ENCODE measurements at places on chromosomes 6 and 20.

DNA sequence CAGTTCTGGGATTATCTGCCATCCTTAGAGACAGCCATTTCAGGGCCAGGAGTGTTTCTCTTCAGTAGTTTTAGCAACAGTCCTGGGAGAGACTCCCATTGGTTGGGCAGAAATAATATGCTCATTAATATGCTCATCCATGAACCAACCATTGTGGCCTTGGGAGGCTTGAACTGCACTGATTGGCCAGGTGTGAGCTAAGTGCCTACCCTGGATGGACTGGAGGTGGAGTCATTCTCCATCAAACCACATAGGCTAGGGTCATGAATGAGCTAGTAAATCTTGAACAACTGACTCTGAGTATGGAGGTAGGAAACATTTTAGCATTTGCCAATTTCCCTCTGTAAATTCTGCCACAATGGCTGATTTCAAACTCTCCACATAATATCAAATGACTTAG lies 70.2 kb upstream of the ZFP64 start:
- DNase-seq, result no peak

DNA sequence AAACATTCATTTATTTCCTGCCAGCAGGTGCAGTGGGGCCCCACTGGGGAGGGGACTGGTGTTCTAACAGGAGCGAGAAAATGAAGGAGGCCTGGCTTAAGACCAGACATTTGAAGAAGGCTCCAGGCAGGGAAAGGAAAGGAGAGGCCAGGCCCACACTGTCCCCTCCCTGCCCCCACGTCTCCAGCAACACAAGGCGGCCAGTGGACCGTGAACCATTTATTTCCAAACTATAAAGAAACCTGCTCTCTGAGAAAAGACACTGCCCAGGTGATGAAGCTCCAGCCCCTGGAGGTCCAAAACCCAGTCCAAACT lies 41.4 kb upstream of the CDH22 start:
- no peak for DNase-seq

- DNase-seq, result no peak
These were observed 495.4 kb upstream of the MMS22L start for GRCh38 chr6:97778290-97779038.

- DNase-seq, result no peak
These were observed 144.7 kb downstream of the SCML4 start for GRCh38 chr6:107679457-107679856.

- DNase-seq, result no peak
These were observed 32.0 kb downstream of the ZC2HC1B start for GRCh38 chr6:143896126-143896860.

- DNase-seq, result no peak
These were observed 18.2 kb upstream of the TAGAP start for GRCh38 chr6:159062976-159063375.

GRCh38 chr6:170285482-170285881 lies 5.4 kb downstream of the DLL1 start:
- no peak for DNase-seq

GRCh38 chr6:43797919-43798318 lies 27.9 kb downstream of the VEGFA start:
- DNase-seq, result no peak

DNA sequence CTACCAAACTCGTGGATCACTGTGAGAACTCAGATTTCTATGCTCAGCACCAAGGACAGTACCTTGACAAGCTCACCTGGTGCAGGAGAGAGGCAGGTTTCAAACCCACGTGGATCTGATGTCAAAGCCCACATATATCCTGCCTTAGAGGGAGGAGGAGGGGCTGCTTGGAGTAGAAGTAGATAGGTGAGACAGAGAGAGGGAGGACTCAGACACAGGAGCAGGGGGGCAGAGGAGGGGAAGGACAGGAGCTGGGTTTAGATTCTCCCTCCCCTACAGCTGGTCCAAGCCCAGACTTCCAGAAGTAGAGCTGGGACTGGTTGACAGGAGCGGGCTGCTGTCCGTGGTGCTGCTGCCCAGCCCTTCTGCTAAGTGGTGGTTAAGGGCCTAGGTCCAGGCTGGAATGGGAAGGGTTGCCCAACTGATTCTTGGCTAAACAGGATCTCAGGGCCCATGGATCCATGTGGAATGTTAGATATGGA lies 77.5 kb downstream of the CDH22 start:
- DNase-seq, result peak; percentile 75

- no peak for DNase-seq
These were observed 1167.7 kb upstream of the ADGRB3 start for GRCh38 chr6:67467341-67467740.

DNA sequence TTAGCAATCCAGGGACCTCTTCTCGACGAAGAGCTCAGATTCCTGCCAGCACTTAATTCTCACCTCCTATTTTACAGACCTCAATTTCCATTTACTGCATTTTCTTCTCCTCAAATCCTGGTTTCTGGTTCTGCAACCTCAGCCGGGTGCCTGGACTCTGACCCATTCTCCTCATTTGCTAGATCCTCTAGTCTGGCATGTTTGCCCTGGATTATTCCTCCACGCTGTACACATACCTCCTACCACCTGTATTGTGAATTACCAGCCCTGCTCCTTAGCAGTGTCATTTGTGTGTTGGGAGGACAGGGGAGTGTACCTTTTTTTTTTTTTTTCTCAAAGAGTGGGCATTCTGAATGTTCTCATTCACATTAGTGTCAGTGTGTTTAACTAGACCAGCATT lies 204.4 kb downstream of the ZMYND8 start:
- DNase-seq, result no peak

GRCh38 chr6:25608558-25609174 lies 43.3 kb upstream of the SCGN start:
- DNase-seq, result no peak

DNA sequence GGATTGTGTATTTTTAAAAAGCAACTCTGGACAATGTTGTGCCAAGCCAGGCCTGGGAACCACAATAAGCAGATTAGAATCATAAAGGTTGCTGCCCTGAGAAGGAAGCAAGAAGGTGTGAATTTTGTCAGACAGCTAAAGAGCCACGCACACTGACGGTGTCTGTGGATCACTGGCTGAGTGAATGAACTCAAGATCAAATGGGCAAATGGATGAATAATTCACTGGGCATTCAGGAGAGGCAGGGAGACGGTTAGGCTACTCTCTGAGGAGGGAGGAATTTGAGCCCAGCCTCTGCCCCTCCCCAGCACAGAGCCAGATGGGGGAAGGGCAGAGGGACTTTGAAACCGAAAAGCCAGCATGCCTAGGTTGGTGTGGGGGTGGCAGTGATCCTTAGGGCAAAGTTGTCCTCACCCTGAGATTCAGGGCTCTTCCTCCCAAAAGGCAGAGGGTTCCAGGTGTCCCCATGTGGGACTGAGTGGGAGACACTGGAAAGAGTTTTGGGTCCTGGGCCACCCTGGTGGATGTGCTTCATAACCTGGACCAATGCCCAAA lies 19.5 kb upstream of the SLC22A7 start:
- no peak for DNase-seq

DNA sequence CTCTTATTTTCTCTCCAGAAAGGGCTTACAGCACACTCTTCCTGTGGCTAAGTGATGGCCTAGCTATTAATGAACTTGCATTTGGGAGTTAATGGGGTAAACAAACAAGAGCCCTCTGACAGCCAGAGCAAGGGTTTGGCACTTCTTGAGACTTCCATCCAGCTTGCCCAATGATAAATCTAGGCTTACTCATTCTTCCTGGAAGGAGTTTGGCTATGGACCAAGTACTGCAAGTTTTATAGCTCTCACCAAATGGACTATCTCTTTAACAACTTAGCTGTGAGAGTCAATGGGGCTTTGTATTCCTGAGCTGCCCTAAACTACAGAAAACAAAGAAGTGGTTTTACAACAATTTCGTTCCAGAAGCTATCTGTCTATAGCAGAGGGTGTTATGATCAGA lies 16.7 kb upstream of the PI3 start:
- peak; percentile 49 for DNase-seq

DNA sequence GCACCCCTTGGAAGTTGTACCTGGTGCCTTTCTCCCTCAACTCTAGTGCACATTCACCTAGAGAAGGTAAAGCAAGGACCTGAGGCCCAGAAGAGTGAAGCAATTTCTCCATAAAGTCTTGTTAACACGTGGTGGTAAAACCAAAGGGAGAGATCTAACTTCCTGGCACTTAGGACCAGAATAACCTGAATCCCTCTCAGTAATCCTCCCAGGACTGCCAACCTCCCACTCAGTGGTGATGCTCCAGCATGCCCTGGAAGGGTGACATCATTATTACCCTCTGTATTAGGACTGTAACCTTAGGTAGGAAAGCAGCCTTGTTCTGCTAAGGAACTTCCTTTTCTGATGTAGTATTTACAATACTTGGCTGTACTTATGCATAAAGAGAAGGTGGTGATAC lies 330.6 kb upstream of the MARCKS start:
- no peak for DNase-seq

DNA sequence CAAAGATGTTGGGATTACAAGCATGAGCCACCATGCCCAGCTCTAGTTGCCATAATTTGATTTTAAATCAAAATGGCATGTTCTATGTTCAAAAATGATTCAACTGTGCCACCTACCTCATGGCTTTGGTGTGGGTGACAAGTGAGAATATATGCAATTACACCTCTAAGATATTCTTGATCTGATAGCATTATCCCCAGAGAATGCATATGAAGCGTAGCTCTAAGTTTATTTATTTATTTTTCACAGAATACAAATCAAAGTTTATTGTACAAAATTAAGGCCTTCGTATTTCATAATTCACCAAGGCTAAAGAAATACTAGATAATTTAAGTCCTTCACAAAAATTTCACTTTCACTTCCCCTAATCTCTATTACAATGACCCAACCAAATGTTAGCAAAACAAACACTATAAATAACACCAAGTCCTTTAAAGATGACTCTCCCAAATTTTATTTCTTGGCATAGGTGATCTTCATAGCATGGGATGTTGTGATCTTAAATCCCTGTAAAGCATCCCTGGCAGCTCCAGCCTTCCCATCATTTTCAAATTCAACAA lies 205.9 kb upstream of the TAB2 start:
- no peak for DNase-seq

DNA sequence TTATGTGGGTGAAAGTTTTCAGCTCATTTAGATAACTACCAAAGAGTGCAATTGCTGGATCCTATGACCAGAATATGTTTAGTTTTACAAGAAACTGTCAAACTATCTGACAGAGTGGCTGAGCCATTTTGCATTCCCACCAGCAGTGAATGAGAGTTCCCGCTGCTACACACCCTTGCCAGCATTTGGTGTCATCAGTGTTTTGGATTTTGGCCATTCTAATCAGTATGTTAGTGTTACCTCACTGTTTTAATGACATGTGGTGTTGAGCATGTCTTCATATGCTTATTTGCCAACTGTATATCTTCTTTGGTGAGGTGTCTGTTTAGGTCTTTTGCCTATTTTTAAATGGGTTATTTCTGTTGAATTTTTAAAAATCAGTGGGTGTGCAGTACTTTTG lies 120.9 kb downstream of the CFAP61 start:
- no peak for DNase-seq

DNA sequence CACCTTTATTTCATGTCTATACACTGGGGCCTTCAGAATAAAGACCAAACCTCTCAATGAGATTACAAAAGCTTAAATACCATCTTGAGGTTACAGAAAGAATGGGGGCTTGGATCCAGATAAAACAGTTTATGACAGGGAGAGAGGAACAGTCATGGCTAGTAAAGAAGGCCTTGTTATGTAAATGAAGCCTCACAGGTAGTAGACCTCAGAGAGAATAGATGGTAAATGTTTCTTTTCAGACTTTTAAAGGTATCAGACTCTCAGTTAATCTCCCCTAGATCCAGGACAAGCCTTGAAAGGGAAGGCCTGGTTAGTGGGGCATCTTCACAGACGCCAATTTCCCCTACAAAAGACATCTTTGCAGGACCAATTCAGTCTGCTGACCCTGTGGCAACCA lies 1325.6 kb downstream of the HACE1 start:
- DNase-seq, result no peak

DNA sequence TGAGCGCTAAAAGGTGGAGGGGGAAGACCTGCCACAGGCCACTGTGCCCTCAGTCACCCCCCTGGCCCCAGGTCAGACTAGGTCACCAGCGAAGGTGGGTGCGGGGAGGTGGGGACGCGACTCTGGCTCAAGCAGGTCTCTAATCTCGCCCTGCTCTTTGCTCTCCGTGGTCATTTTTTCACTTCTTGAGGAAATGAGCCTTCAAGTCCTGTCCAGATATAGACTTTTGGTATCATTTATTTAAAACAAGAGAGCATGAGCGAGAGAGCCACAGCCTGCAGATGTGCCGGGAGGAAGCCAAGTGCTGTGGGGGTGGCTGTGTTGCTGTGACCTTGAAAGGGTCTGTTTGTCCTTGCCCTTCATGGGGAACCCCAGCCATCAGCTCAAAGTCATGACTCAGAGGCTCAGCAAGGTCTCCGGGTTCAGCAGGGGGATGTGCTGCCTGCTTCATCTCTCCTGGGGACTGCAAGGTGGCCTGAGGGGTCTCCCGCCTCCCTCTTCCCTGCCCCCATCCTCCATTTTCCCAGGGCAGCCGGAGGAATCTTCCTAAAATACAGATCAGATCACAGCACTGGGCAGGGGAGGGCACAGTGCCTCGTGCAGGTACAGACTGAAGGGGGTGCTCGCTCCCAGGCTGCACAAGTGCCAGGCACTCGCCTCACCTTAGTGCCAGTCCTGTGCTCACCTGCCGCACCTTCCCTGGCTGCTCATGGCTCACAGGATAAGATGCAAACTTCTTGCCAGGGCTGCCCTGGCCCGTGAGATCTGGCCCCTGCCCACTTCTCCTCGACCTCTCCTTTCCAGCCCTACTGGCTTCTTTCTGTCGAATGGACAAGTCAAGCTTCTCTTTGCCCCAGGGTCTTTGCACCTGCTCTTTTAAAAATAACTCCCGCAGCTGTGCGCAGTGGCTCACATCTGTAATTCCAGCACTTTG lies 26.5 kb downstream of the SULF2 start:
- no peak for DNase-seq

- no peak for DNase-seq
These were observed 23.9 kb downstream of the ILRUN start for GRCh38 chr6:34672657-34673043.

- DNase-seq, result no peak
These were observed 480.0 kb downstream of the MEI4 start for GRCh38 chr6:78132671-78133410.

DNA sequence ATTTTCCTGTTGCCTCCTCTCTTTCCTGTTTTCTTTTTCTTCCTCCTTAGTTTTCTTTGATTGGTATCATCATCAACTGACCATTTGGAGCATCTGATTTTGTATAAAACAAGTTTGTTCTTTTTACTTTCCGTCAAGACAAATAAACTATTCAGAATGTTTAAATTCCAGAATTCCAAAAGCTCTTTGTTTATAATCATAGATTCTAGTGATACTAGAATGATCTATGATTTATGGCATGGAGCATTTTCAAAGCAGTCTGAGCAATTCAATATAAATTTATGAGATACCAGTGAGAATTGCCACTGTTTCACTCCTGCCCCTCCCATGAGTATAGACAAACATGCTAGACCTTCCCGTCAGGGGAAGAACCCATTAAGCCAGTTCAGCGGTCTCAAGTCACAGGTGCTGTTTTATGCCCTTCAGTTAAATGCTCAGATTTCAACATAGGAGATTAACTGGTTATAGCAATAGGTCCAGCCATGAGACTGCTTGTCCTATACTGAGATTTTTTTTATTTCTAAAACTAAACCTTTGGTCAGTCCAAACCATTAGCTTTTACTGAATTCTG lies 60.7 kb downstream of the GRIK2 start:
- DNase-seq, result no peak

GRCh38 chr6:7008451-7008988 lies 99.2 kb upstream of the RREB1 start:
- DNase-seq, result no peak

Measured in RKO (cell line).